Activated CD4-positive, alpha-beta T cell treated with anti-CD3 and anti-CD28 coated beads for 48 hours (primary cell): ENCODE measurements at places on chromosomes 4 and X.
A peak's percentile ranks its signal among the peaks of the same experiment; 100 is the strongest.

DNA sequence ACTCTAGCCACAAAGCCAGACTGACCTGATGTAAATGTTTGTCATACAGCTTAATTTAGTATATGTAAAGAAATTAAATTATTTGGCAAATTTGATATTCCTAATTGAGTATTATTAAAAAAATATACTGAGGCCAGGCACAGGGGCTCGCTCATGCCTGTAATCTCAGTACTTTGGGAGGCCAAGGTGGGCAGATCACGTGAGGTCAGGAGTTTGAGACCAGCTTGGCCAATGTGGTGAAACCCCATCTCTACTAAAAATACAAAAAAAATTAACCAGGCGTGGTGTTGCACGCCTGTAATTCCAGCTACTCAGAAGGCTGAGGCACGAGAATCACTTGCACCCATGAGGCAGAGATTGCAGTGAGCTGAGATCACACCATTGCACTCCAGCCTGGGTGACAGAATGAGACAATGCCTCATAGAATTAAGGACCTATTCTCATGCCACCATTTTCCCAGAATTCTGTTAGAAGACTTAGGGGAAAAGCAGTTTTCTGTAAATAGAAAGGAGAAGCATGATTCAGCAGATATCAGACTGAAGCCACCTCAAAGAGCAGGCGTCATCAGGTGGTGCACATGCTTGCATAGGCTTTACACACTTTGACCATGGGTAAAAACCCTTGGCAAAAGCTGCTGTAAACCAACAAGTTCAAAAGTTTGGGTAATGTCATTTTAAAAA, 6.1 kb downstream of the UBQLN2 start:
- DNase-seq: no peak

DNA sequence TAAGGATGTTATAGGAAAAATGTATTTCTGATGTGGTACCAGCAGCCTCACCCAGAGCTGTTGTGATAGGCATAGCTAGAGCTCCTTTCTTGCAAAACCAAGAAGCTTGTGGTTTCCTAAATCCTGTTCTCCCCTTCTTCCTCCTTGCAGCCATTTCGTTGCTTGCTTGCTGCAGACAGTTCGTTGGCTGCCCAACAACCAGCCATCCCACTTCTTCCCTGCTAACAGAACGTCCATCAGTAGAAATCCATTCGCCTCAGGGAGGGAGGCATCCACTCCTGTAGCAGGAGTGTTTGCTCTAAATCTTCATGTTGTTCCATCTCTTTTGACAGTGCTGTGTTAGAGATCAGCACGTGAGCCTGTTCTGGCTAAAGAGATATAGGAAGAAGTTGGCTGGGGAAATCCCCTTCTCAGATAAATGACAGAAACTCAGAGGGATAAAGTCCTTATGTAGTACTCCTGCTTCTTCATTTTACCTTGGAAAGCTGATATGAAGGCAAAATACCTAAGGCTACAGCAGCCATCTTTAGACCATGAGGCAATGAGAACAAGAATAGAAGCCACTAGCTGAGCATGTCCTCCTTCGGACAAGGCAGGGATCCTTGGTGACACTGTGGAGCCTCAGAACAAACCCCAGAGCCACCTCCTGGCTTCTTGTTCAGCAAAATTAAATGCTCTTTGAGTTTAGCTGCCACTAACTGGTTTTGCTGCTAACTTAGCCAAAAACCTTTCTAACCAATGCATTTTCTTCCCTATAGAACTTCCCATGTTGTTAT, 68.4 kb upstream of the RELL1 start:
- DNase-seq: no peak

DNA sequence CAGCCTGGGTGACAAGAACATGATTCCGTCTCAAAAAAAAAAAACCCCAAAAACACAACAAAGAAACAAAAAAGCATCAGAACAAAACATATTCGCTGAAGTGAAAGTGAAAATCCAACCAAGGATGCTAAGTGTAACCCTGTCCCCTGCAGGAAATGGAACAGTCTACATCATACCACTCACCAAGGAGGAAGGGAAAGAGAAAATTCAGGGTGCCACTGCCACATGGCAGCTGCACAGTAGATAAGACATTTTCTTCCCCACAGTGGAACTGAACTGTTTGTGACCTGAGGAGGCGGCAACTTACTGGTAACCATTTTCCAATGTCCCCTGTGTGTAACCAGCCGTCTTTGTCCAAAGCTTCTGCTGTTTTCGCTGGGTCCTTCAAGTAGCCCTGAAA, 28.2 kb upstream of the CENPU start:
- peak; percentile 35 for DNase-seq

DNA sequence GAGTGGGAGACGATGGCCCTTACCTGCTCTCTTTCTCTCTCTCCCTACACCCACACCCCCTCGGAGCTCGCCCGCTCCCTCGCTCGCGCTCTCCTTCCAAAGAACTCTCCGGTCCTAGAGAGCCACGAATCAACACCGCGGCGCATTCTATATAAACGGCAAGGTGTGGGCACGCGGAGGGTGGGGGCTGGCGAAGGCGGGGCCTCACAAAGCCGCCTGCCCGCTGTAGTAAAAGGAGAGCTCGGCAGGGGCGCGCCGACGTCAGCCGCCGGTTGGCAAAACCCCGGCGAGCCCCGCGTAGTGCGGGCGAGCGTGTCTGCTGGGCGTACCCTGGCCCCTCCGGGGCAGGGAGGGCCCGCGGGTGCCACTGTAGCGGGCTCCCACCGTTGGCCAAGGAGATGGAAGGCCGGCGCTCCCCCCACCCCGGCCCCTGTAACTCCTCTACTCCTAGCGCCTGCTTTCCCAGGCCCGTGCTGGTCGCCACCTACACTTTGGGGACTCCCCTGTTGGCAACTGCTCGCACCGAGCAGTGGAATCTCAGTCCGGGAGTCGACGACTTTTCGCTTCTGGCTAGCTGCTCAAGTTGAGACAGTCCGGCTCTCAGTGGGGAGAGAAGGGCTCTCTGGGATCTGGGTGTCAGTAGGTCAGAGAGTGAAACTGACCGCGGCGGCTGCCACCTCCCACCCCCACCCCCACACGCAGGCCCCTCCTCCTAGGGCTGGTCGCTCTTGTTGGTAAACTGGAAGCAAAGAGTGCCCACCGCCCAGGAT, 325.5 kb upstream of the F9 start:
- peak; percentile 14 for DNase-seq

- no peak for DNase-seq
Observed at GRCh38 chr4:168383510-168383909, 65.0 kb upstream of the DDX60 start.

DNA sequence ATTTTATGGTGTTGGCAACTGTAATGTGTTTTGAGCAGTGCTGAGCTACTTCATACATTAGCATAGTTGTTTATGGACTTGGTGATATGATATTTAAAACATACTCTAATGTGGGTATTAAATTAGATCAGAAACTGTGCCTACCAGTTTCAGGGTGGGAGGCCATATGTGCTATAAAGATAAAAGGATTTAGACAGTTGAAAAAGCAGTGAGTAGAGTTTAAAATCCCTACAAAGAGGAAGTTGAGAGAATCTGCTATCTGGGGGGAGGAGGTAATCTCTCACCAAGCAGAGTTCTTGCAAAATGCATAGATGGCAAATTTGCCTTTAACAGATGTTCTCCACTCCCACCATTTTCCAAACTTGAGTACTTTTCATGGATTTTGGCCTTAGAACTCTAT, 154.5 kb downstream of the SPOCK3 start:
- no peak for DNase-seq

DNA sequence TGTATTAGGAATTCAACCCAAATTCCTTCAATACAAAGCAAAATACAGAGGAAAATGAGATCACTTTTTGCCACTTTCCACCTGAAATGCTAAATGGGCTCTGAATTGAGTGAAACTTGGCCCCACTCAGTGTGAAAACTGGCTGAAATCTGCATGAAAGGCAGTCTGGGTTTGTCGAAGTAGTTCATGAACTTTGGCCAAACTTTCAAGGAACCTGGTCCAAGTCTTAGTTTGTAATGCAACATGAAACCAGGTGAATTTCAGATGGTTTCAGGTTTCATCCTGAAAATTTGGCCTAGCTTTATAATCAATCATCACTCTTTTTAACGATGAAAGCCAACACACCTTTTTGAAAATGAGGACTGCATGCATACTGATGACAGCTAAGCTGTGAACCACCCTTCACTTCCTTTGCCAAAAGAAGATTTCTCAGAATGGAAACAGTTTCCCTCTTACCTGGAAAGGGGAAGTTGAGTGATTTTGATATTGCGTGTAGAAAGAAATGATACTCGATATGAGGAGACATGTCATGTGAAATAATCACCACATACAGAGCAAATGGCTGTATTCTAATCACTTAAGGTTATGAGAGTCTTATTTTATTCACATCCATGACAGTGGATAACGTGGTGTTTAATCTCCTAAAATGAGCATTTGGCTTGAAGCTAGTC, 209.9 kb upstream of the ETNPPL start:
- no peak for DNase-seq

- DNase-seq: no peak
Observed at GRCh38 chr4:38452542-38452941, 211.5 kb upstream of the KLF3 start.

- DNase-seq: no peak
Observed at GRCh38 chr4:48109413-48110263, 24.4 kb downstream of the TXK start.

DNA sequence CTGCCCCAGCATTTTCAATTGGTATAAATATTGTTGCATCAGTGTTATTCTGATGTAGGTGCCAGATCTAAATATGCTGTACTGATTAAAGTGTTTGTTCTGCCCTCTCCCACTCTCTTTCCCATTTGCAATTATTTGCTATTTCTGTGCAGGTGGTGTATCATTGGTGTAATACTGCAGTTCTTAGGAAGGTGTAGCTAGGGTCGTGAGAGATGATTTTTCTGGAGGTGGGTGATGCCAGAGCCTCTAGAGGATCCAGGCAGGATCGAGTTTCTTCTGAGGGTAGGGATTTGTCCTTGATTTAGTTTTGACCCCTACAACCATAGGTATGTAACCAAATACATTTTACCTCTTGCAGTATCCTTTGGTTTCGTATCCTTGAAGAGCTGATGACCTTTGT, 1.9 kb downstream of the SMAD1 start:
- no peak for DNase-seq

DNA sequence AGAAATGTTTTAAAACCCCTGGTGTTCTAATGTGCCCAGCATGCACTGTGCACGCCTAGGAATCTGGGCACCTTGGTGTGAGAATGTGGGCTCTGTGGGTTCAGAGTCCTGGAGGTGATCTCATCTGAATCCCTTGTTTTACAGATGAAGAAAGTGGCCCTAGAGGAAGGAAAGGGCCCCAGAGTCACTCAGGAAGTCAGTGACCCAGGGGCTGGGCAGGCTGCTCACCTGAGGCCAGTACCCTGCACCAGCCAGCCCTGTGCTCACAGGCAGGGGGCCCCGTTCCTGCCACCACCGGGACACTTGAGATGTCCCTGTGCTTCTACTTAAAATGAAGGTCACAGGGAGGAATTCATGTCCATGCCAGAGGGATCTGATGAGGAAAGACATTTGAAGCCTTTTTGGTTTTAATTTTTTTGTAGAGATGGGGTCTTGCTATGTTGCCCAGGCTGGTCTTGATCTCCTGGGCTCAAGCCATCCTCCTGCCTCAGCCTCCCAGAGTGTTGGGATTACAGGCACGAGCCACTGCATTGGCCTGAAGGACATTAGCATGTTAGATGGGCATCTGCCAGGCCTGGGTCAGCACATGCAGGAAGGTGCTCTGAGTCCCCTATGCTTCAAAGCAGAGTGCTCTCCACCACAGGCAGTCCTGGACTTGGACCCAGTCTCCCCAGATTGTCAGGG, 7.4 kb upstream of the S100P start:
- DNase-seq: no peak

GRCh38 chr4:129804461-129804981, 708.6 kb downstream of the C4orf33 start:
- DNase-seq: no peak

GRCh38 chr4:123430031-123430430, 33.4 kb downstream of the SPRY1 start:
- peak; percentile 44 for DNase-seq
